GM19239 (cell line): ENCODE measurements at places on chromosomes 1 and 21.
A peak's percentile ranks its signal among the peaks of the same experiment; 100 is the strongest.

- no peak for DNase-seq
Observed at GRCh38 chr1:209870151-209870831, 42.5 kb downstream of the UTP25 start.

DNA sequence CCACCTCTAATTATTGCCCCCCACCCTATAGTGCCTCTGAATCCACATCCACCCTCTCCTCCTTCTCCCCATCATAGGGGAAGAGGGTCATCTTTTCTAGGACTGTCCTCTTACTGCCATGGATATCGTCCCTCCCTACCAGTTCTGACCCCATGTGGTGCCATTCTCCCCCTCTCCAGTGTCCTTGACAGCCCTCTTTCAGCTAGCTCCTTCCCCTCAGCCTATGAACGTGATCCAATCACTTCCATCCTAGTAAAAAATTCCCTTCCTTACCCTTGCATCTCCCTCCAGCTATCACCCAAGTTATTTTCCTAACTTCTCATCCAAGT, 172.7 kb downstream of the RRAGC start:
- no peak for DNase-seq

GRCh38 chr21:45516071-45516670, 26.1 kb downstream of the SLC19A1 start:
- DNase-seq = no peak

GRCh38 chr1:8790987-8791386, 26.5 kb downstream of the RERE start:
- no peak for DNase-seq

- DNase-seq = peak; percentile 19
Observed at GRCh38 chr1:182649041-182649440, 35.3 kb downstream of the RGS8 start.

GRCh38 chr1:155847823-155848529, 9.0 kb downstream of the GON4L start:
- no peak for DNase-seq

GRCh38 chr1:93698329-93699048, 16.9 kb upstream of the BCAR3 start:
- no peak for DNase-seq

DNA sequence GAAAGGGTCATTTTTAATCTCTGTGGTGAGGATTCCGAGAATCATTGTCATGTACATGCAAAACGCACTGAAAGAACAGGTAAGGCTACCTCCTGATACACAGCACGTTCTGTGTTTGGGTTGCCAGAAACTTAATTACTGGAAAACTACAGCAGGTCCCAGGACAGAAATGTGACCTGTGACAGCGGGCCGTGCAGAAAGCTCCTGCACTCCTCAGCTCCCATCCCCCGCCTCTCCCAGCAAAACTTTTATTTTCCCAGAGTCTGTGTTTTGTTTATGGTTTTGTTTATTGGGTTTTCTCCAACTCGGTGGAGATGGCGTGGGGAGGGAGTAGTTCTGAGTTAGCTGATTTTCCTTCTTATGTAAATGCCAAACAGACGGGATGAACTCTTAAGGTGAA, 44.7 kb downstream of the SLC44A3 start:
- no peak for DNase-seq

- no peak for DNase-seq
Observed at GRCh38 chr1:25197982-25198662, 34.2 kb downstream of the SYF2 start.

- DNase-seq = no peak
Observed at GRCh38 chr1:26828411-26828991, 2.0 kb downstream of the ZDHHC18 start.

DNA sequence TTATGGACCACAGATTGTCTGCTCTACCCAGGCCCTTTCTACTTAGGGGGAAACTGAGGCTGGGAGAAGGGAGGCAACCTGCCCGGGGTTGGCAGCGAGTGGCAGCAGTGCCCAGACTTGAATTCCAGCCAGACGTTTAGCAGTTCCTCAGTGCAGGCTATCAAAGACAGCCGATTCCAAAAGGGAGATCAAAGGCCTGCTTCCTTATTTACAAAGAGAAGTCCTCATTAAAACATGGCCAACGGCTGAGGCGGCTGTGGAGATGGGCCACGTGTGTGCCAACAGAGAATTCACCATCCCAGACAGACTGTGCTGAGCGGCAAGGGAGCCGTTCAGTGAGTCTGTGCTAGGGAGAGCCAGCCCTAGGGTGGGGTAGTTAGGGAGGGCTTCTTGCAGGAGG, 27.7 kb downstream of the C1QB start:
- DNase-seq = no peak

DNA sequence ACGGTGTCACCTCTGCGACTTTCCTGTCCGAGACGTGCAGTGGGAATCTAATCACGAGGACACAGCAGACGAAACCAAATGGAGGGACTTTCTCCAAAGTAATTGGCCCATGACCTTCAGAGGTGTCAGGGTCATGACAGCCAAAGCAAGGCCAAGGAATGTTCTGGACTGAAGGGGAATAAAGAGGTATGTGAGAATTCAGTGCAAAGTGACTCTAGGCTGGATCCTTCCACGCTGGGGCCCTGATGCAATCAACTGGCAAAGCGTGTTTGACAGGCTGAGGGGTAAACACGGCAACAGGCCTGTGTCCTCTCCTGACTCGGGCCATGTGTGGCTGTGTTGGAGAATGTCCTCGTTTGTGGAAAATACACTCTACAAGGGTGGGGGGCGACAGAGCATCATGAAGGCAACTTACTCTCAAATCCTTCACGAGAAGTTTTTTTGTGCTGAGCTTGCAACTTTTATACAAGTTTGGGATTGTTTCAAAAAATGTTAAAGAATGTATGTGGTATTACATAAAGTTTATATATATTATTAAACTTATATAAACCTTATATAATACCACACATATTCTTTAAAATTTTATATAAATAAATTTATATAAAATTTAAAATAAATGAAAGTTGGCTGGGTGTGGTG, 1.7 kb downstream of the CFAP74 start:
- DNase-seq = no peak

DNA sequence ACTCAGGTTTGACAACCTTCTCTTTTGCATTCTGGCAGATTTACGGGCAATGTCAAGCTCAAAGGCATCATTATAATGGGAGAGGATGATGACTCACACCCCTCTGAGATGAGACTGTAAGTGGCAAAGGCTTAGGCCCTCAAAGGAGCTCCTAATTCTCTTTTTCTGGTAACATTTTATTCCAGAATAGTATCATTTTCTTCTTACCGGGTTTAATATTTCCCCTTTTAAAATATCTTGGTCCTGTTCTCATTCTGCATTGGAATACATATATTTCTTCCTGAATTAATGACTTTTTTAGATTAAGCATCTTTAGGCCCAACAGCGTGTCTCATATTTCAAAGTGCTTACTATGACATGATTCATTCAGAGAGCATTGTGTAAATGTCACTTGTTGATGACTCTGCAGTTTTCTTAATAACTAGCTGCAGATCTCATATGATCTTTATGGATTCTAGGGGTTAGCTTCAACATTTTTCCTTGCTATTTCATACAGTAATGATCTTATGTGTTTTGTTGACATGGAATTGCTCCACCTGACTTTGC, 1.7 kb downstream of the PITHD1 start:
- no peak for DNase-seq

GRCh38 chr1:55302972-55303371, 87.8 kb upstream of the USP24 start:
- DNase-seq = no peak

DNA sequence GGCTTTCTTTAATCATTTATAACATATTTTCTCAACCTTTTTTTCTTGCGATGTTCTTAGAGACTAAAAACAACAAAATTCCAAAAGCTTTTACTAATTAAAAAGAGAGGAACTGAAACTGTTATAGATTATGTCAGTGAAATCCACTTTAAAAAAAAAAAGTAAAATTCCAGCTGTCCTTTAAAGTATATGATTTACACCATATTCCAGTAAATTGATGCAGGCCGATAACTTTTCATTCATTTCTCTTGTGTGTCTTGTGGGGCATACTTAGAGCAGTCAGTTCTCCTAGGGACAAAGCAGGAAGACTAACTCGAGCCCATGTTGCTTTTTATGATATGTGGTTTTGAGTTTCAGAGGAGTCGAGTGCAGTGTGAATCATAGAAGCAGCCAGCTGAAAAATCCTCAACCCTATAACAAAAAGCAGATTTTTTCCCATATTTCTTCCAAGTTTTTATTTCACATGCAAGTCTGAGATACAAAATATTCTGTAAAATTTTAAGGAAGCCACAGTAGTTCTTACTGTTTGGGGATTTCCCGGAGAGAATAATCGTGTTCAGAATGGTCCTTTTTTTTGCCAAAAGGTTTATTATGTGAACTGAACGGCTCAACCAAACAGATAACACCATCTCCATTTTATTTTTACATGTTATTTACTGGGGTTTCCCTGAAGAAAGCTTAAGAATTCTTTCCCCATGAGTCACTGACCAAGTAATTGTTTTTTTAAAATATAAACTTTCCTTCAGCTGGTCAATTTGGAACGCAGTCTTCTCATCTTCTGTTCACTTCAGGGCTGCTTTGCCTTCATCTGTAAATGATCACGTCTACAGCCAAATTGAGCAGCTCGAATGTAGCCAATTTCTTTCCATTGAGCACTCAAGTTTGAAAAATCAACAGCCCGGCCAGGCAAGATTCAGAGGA, 77.0 kb upstream of the C1orf105 start:
- DNase-seq = no peak

DNA sequence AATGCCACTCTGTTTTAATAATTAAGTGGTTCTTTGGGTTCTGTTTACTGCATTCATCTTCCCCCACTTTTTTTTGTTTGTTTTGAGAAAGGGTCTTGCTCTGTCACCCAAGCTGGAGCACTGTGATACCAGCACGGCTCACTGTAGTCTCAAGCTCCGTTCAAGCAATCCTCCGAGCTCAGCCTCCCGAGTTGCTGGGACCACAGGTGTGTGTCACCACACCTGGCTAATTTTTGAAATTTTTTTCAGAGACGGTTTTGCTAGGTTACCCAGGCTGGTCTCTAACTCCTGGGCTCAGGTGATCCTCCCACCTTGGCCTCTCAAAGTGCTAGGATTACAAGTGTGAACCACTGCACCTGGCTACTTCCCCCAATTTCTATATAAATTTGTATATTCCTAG, 29.3 kb downstream of the KPNA6 start:
- DNase-seq = no peak

DNA sequence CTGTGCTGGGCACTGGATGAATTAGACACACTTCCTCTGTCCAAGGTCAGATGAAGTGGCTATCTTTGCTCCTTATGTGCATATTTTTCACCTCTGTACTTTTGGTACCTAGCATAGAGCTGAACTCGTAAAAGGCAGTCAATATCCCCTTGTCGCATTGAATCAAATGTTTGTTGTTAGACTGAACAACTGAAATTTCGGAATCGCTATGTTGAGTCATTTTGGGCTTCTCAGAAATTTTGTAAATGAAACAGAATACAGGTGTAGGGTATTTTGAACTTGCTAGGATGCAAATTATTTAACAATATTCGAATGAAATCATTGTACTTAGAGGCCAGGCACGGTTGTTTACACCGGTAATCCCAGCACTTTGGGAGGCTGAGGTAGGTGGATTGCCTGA, 48.0 kb downstream of the PDE4B start:
- DNase-seq = no peak

DNA sequence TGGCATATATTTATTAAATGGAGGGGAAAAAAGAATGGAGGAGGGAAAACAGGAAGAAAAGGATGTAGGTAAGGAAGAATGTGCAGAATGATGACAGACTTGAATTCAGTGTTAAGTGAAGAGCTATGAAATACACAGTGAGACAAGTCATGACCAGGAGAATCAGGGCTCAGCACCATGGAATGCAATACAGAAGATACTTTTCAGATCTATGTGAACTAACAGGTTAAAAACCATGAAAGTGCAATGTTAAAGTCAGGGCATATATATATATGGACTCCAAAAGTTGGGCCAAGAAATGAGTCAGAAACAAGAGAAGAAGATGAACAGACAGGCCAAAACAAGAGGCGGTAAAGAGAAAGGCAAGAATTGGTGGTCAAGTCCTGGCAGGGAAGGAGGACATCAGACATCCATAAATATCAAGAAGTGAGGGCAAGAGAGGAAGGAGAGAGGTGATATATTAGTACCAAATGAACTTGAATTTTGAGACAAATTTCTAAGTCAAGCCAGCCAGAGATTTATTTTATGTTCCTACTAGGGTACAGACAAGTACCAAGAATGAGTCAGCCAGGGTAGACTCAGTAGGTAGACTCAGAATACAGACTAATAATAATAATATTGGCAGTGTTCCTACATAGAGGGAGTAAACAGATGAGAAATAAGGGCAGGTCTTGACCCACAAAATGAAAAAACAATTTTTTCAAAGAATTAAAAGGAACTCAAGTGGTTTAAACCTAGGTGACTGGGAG, 39.5 kb upstream of the MCOLN3 start:
- DNase-seq = no peak

- no peak for DNase-seq
Observed at GRCh38 chr1:200118779-200119505, 91.4 kb downstream of the NR5A2 start.

- no peak for DNase-seq
Observed at GRCh38 chr1:157968946-157969345, 24.5 kb upstream of the KIRREL1 start.

DNA sequence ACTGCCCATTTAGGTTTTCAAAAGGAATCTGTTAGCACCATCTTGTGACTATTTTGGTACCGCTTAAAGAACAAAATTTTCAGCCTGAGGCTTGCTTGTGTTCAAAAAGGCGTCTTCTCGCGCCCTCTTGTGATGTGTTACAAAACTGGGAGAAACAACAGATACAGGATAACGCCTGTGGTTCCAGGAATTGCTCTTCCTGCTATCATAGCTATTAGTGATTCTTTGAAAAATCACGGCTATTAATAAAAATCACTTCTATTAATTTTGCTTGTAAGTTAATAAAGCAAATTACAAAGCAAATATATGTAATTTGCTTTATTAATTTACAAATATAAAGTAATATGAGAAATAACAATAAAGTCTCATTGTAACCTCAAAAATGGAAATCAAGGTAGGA, 82.2 kb upstream of the ABCD3 start:
- DNase-seq = no peak

DNA sequence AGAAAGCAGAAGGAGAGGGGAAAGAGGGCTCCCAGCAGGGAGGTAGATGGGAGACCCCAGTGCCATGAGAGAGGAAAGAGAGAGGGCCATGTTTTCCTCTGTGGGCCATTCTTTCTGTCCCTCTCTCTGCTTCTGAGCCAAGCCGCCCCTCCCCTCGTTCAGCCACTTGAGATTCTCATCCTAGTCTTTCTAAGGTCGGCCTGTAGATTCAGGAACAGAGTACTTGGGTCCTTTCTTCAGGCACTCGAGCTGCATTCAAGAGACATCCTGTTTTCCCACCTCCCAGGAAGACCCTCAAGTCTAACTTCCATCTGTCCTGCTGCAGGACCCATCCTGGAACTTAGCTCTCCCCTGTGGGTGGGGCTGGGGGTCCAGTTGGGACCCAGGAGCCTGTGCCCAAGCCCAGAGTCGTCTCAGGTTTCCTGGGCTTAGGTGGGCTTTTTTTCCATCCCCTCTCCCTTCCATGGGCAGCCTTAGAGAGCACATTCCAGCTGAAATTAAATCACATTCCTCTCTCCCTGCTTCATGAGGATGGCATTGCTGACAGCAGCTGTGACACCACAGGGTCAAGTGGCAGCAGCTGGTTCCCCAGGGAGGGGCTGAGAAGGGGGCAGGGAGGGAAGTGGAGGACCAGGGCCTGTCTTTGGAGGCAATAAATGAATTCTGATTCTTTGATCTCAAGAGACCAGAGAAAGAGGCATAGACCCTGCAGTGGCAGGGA, 13.0 kb downstream of the NES start:
- no peak for DNase-seq

GRCh38 chr1:24900985-24901781, 28.9 kb downstream of the RUNX3 start:
- no peak for DNase-seq

GRCh38 chr21:39675590-39675989, 62.9 kb downstream of the B3GALT5 start:
- DNase-seq = no peak
